ENCODE measurements at places on chromosomes 6 and 20.

DNA sequence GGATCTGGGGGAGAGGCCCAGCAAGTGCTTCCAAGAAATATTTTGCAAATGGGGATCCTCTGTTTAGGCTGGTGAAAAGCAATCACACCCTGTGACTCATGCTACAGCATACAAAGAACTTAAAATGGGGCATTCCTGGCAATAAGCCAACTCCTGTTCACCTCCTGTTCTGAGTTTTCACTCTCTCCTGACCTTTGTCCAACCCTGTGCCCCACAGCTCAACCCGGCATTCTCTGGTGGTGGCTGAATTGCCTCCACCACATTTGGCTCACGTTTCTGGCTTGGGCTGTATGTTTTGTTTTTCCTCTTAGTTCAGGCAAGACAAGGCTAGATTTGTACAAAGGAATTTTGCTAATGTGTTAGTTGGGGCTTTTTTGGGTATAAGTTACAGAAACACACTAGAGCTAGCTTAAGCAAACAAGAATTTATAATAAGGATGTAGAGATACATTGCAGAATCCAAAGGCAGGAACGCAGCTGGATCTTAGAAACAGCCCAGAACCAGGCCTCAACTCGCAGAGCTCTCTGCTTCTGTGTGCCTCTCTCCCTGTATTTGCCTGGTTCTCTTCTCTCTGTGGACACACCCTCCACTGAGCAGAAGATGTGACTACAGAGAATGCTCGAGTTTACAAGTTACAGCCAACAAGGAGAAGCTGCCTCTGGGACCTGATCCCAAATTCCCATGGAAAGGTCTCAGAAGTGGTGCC is 9.4 kb downstream of the ABCC10 start:
- DNase-seq: no peak

- no peak for DNase-seq
These were observed 6.1 kb upstream of the ULBP3 start for GRCh38 chr6:150075034-150075421.

DNA sequence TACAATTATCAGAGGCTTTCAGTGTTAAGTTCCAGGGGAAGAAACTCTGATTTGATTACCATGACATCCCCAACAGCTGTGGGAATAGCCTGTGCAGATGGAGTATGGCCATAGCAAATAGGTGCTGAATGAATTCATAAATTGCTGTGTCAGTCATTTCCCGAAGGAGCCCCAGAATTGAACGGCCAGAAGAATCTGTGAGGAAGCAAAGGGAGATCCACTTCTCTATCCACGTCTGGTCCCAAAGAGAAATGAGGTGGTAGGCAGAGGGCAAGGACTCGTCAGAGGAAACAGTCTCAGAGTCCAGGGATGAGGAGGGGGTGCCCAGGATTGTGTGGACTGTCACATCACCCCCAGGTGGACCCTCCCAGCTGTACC is 3.1 kb upstream of the TAF8 start:
- no peak for DNase-seq

DNA sequence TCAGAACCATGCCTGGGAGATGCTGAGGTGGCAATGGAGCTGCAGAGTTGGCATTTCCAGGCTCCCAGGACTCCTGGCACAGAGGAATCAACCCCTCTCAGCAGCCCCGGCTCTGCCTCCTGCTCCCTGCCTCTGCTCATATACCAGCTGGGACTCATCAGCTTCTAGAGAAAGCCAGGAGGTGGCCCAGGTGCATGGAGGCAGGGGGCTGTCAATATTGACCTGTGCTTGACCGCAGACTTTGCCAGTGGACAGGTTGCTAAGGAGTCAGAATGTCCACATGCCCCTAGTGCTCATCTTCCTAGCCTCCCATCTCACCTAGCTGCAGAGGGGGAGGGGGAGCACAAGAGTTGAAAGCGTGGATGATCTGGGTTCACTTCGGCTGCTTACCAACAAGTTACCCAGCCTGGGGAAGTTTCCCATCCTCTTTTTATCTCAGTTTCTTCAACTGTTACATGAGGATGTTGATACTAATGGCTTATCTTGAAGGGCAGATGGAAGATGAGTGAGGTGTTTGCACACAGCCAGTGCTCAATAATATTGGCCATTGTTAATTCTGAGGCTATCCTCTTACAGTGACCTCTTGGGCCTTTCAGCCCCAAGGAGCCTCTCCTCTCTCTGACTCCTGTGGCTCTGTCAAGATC is 9.2 kb upstream of the SCRT2 start:
- DNase-seq: no peak

GRCh38 chr6:127120023-127120786 is 1.7 kb downstream of the RSPO3 start:
- DNase-seq: no peak

DNA sequence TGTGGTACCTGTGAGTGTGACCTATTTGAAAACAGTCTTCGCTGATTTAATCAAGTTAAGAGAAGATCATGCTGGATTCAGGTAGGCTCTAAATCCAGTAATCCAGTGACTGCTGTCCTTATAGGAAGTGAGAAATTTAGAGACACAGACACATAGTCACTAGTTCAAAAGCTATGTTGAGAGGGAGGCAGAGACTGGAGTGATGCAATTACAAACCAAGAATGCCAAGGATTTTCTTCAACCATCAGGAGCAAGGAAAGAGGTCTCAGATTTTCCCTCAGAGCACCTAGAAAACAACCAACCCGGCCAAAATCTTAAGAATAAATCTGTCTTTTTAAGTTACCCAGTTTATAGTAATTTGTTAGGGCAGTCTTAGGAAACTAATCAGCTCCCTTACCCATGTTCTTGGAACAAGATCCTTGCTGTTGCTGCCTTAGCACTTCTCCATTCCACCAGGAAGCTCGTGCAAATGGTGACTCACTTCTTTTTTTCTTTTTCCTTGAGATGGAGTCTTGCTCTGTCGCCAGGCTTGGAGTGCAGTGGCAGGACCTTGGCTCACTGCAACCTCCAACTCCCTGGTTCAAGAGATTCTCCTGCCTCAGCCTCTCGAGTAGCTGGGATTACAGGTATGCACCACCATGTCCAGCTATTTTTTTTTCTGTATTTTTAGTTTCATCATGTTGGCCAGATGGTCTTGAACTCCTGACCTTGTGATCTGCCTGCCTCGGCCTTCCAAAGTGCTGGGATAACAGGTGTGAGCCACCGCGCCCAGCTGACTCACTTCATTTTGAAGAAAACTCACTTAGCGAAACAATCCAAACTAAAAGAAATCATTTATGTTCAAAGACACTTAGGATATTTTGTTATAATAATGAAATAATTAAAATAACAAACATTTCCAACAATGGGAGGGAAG is 34.4 kb upstream of the ZNF184 start:
- DNase-seq: no peak

GRCh38 chr6:111989743-111990142 is 64.2 kb upstream of the CCN6 start:
- DNase-seq: no peak

DNA sequence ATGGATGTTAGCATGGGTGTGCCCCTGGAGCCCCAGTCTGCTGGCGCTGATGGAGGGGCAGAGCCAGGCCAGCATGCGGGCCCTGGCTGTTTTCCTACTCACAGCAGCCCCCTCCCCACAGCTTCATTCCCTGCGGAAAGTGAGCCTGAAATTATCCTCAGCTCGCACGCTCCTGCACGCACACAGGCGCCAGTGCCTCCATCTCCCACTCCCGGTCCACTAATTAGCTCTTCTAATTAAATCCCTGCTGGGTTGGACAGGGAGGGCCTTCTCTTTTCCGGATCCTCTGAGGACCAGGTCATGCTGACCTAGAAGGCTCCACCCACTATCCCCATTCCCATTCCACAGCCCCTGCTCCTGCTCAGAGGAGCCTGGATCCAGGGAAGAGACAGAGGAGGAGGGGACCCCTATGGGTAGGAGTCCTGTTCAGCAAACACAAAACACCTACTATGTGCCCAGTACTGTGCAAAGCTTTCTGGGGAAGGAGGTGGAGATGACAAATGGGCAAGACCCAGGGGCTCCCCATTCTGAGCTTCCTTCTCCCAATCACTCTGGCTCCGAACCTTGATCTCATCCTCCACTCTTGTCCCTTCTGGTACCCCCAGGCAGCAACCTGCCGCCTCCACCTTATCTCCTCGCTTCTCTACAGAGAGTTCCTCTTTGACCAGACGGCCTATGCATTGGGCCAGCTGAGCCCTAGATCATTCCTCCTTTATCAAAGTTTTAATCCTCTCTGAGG is 70.2 kb upstream of the CCDC167 start:
- no peak for DNase-seq

- no peak for DNase-seq
These were observed 555.8 kb downstream of the PKHD1 start for GRCh38 chr6:51531623-51532022.

- DNase-seq: no peak
These were observed 15.4 kb downstream of the FBXL4 start for GRCh38 chr6:98932381-98932780.

- DNase-seq: no peak
These were observed 185.8 kb upstream of the RAB32 start for GRCh38 chr6:146357578-146358430.

DNA sequence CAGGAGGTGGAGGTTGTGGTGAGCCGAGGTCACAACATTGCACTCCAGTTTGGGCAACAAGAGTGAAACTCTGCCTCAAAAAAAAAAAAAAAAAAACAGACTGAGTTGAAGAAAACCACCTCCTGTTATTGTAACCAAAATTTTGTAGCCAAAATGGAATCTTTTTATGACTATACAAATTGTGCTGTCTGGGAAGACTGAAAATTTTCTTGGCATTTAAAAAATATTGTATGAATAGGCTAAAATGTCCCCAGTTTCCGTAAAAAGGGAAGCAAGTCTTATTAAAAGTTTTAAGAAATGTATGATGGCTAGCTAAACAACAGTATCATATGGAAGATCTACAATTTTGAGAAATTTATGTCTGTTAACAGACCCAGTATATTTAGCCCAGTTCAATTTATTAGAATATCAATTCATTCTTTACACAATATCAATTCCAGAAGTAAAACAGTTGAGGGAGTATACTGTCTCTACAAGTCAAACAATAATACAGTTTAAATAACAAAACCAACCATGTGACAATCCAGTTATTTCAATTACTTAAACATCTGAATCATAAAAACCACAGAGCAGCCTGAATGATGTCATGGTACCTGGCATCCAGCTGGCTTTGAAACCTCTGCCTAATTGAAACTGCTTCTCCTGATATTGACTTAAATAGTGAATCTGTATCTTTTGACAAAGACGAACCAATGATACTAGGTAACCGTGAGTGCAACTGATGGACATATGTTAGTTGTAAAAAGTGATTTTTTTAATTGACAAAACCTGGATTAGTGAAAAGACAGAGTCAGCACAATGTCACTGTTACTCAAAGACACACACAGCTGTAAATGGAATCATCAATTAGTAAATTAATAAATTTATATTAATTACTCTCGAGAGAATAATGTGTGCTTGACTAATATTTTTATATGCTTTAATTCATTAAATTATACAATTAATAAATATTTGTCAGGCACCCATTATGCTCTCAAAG is 166.6 kb upstream of the MARCKS start:
- DNase-seq: no peak

- DNase-seq: no peak
These were observed 35.4 kb downstream of the TMX4 start for GRCh38 chr20:7984192-7984591.

GRCh38 chr20:19823971-19824370 is 65.9 kb downstream of the RIN2 start:
- no peak for DNase-seq

DNA sequence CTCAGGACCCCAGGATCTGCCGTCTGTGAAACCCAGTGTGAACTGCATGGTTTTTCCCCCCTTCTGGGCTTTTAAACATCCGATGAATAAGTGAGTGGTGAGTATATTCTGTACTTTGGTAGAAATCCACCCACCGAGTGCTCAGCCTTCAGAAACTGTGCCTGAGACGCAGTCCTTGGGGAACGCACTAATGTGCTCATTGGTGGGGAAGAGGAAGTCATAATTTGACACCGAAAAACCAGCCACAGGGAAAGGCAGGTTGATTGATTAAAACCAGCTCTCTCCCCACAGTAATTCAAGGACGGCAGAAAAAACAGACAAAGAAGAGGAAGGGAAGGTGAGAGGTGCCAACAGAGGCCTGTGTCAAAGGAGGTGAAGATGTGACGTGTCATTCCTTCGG is 21.7 kb downstream of the EDN3 start:
- DNase-seq: no peak

GRCh38 chr6:1761477-1761877 is 151.8 kb downstream of the FOXC1 start:
- no peak for DNase-seq

GRCh38 chr6:38183856-38184584 is 364.5 kb downstream of the ZFAND3 start:
- DNase-seq: peak; percentile 33

GRCh38 chr6:44676826-44677433 is 289.4 kb downstream of the CDC5L start:
- no peak for DNase-seq

DNA sequence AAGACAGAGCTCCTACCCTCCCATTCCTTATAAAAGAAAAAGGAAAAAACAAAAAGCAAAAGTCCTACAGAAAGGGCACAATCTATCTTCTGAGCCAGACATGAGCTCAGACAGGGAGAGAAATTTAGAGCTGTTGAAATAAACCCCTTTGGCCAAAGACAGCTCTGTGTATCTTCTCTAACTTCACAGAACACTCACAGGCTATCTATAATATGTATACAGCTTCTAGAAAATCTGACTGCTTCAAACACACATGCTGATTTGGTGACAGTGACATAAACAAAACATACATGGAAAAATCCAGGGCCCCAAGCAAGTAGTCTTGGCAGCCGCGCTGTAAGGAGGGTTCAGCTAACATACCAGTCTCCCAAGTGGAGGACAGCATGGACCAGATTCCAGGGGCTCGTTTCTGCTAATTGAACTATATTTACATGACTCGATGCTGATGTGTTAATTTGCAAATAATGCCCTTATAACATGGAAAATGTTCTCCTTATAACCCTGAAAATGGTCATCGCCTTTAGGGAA is 37.0 kb downstream of the MTFR2 start:
- DNase-seq: no peak

- no peak for DNase-seq
These were observed 259.4 kb upstream of the HSF2 start for GRCh38 chr6:122140031-122140430.

DNA sequence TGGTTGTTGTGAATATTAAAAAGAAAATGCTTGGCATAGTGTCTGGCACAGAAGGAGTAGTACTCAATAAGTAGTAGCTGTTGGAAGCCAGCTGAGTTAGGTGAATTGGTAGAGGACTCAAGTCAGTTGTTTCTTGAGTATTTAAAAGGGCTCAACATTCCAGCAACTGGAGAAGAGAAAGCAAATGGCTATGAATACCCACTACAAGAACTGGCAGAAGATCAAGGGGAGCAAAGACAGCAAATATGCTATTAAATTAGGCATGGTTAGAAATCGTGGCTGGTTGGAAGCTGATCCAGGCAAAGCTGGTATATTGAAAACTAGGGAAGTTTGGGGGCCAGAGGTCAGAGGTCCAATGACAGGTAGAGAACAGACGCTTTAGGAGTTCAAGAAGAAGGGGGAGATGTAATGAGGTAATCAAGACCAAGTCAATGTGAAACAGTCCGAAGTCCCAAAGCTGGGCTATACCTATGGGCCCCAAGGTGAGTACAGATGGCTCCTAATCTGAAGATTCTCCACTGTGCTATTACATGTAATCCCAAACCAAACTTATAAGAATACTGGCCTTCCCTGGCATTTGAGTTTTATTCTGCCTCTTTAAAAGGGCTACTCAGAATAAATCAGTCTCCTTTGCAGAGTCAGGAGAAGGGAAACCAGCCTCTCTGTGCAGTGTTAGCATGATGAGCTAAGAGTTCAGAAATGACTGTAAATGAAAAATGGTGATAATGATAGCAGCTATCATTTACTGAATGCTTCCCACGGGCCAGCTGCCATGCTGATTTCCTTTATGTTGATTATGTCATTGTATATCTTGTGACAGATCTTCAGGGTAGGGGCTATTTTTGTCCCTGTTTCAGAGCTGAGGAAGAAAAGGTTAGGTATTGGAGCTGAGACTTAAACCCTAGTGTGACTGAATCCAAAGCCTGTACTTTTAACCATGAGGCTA is 122.3 kb downstream of the ANKS1A start:
- DNase-seq: no peak
